Foreskin keratinocyte (primary cell): ENCODE measurements at places on chromosomes 12 and 14.
A peak's percentile ranks its signal among the peaks of the same experiment; 100 is the strongest.

- no peak for DNase-seq
These were observed 56.4 kb upstream of the RERGL start for GRCh38 chr12:18146363-18146762.

- DNase-seq: no peak
These were observed 16.7 kb downstream of the TRHDE start for GRCh38 chr12:72288911-72289310.

- DNase-seq: peak; percentile 25
These were observed 467 bp downstream of the KCNK13 start for GRCh38 chr14:90062127-90062794.

DNA sequence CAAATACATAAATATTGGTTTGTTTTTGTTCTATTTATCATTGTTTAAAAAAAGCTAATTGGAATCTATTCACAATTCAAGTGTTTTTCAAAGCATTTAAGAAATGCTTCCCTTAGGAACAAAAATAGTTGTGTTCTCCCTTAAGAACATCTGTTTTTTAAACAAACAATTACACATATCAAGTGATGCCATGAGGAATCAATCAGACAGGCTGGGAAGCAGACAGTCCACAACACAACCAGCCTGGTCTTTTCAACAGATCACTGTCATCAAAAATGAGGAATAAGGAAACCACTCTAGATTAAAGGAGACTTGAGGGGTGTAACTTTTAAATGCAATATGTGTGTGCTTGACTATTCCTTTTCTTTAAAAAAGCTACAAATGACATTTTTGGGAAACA, 25.5 kb downstream of the GALC start:
- DNase-seq: no peak

- no peak for DNase-seq
These were observed 2.2 kb downstream of the CRADD start for GRCh38 chr12:93679308-93679925.

- DNase-seq: no peak
These were observed 201.0 kb upstream of the RTL1 start for GRCh38 chr14:101104485-101104884.

DNA sequence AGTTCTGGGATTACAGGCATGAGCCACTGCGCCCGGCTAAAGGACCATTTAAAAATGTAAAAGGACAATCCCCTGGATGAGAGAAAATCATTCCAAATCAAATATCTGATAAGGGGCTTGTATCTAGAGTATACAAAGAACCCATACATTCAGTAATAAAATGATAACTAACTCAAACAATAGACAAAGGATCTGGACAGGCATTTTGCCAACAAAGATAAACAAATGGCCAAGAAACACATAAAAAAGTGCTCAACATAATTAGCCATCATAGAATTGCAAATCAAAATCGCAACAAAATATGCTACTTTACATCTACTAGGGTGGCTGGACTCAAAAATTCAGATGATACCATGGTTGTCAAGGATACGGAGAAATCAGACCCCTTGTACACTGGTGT, 8.5 kb upstream of the BICD1 start:
- DNase-seq: no peak

GRCh38 chr12:82904219-82904790, 217.6 kb downstream of the TMTC2 start:
- peak; percentile 19 for DNase-seq

DNA sequence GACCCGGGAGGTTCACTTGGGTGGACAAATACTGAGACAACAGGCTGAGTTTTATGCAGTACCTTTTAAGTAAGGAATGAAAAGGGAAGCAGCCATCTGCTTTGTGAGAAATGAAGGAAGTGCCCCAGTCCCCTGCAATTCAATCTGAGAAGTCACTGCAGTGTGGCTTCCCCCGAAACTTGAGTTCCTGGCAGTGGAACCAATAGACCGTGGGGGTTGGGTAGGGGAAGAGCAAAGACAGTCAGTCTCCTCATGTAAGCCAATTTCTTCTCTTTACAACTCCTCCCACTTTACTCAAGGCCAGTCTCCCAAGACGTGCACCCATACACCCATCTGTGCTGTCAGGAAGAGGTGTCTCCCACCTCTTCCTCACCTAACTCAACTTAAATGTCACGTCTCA, 206.5 kb downstream of the BCAT1 start:
- no peak for DNase-seq

DNA sequence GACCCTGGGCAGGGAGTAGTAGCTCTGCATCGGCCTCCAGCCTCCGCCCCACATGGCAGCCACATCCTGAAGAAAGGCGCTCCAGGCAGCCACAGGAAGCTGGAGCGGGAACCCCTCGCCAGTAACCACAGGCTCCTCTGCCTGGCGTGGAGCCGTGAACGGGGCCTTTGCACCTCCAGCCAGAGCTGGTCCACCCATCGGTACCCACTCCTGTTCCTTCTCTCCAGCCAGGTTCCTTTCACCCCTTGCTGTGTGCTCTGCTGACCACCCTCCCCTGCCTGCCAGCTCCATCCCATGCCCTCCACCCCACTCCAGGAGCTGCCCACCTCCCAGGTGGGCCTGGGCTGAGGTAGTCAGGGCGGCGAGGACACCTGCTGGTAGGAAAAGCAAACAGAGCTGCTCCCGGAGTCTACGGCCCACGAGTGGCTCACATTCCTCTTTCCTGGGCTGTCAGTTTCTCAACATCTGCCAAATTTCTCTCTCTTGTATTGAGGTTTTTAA, 2.7 kb downstream of the TGFB3 start:
- no peak for DNase-seq

- no peak for DNase-seq
These were observed 1.2 kb upstream of the AMIGO2 start for GRCh38 chr12:47080725-47081502.

GRCh38 chr12:271161-271560, 8.5 kb upstream of the SLC6A13 start:
- no peak for DNase-seq

DNA sequence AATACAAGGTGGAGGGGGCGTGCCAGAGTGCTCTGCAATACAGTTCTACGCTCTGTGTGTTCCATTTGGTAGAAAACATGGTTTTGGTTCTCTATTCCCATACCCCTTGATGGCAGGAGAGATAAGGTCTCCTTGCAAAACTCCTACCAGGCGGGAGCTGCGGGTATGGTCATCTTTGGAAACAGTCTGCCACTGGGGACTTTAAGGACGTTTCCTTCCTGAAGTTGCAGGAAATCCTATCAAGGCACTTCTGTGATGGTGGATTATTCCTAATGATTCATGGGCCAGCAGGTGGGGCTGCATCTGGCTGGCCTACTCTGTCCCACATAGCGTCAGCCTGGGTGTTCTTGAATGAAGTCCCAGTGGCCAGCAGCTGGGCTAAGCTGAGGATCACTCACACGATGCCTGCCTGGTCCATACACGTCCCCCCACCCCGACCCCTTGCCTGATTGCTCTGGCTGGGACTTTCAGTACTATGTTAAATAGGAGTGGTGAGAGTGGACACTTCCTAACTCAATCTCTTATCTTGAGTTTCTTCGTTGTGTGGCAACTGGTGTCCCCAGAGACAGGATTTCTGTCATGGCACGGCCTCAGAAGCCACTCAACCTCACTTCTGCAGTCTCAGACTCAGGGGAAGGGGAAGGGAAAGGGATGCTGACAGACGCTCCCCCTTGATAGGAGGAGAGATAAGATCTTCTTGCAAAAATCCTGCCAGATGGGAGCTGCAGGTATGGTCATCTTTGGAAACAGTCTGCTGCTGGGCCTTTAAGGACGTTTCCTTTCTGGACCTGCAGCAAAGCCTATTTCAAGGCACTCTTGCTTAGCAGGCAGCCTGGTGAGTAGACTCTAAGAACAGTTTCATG, 61.0 kb upstream of the FKBP4 start:
- no peak for DNase-seq

DNA sequence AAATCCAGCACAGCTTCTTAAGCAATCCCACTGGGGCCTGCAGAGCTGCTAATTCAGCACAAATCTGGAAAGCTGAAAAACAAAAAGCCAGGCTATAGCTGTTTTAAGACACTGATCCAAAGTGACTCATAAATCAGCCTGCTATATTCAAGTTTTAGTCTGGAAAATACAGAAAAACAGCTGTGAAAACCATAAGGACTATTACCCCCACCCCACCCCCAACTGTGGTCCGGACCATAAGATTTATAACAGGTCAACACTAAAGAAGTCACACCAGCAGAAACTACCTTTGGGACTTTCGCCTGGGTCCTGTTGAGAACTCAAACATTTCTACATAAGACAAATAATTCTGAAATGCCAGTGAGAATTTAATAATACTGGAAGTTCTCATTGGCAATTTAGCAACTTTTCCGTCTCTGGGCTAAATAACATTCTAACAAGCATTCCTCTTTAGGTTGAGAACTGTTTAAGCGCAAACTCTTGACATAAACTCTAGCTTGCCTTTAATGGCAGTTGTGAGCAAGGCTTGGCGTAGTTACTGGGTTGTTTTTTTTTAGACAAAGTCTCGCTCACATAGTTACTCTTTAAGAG, 3.3 kb downstream of the LRIG3 start:
- DNase-seq: peak; percentile 57

GRCh38 chr14:32329690-32330285, 690 bp downstream of the AKAP6 start:
- no peak for DNase-seq

DNA sequence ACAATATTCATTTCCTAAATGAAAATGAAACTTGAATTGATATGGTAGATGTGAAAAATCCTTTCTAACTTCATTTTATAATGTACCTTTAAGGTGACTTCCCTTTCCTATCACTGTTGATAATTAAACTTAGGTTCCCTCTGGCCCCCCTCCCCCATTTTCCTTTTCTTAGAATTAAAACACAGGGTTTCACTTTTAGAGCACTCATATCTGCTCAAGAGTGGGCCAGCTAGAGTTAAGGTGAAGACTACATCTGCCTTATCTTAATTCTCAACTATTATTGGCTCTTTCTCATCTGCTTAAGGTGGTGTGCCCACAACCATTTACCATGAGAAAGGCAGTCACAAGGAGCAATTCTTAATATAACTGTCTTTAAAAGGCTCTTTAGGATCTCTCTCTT, 49.7 kb downstream of the LIN52 start:
- DNase-seq: no peak

DNA sequence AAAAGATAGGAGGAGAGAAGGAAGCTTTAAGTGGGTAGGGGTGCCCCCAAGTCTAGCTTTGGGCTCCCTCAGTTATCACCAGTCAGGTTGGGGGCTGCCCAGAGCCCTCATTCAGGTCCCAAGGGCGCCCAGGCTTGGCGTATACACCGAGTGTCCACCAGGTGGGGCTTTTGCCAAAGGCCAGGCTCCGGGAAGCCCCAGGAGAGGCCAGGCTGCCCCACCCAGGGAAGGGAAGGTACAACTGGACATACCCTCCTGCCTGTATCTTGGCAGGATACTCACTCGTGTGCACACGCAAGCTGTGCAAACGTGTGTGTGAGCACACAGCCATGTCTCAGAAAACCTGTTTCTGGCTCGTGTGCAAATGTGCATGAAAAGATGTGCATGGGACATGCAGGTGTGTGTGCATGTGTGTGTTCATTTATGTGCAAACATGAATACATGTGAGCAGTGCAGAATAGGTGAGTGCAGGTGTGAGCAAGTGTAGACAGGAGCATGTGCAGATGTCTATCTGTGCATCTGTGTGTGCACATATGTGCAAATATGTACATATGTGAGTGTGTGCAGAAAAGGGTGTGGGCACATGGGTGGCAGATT, 103.9 kb upstream of the MYL2 start:
- peak; percentile 22 for DNase-seq

- DNase-seq: peak; percentile 58
These were observed 216.0 kb upstream of the EEA1 start for GRCh38 chr12:93145086-93145485.

GRCh38 chr14:104238424-104239184, 100.2 kb downstream of the KIF26A start:
- no peak for DNase-seq

DNA sequence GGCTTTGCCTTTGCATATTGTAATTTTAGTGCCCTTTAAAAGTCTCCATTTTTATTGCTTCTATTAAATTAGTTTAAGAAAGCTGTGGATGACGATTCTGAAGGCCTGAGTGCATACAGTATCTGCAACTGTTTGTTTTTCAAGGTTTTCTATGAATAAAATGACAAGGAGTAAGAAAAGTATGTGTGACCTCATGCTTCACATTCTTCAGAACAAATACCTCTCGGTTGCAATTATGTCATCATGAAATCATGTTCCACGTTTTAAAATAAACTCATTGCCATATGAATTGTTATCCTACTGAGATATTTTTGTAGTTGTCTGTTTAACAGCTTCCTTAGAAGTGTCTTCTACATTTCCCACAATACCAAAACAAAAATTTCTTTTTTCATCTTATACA, 374.6 kb downstream of the MDGA2 start:
- no peak for DNase-seq

DNA sequence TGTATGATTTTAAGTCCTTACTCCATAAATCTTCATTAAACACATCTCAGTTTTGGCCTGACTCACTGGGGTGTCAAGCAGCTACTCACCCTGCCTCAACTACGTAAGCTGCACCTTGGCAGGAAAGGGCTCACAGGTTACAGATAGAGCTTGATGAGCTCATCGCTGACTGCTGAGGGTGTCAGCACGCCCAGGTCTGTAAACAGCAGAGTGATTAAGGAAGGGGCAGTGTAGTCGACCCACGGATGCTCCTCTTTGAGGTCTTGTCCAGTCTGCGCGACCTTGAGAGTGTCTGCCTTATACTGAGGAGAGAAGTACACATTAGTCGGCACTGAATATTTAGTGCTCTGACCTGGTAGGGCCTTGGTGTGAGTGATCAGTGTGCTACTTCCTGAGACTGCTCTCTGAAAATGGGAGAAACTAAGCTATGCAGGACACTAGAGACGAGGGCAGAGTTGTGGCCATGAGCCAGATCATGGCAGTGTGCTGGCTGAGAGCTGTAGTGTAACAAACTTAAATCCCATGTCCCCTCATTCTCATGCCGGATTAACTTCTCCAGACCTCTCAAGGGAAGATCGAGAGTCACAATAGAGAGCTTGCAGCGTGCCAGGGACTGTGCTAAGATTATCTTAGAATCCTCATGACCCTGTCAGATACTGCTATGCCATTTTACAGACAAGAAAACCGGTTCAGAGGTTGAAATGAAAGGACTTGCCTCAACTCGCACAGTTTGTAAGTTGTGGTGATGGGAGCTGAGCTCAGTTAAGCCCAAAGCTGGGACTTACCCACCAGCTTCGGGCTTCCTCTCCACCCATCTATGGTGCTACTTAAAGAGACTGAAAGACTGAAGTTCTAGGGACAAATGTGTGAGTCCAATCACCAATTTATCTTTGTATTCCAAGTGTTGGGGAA, 11.6 kb downstream of the EIF2B1 start:
- peak; percentile 82 for DNase-seq

GRCh38 chr12:8564656-8565055, 24.0 kb upstream of the CLEC4E start:
- DNase-seq: no peak

DNA sequence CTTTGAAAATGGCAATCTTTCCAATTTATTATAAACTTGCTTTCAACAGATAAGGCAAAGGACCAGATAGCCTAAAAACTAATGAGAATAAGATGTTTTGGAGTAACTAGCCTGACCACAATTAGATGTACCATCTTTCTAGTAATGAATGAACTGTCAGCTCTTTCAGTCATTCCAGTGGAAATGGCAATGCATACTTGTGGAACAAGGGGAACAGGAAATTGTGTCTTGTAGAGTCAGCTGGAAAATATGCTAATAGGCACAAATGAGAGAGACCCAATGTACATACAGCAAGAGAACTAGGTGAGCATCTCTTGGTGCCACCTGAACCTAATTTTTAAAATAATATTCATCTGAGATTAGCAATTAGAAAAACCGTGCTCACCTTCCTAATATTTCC, 76.1 kb upstream of the GPHB5 start:
- no peak for DNase-seq

- no peak for DNase-seq
These were observed 163.1 kb downstream of the KLHL28 start for GRCh38 chr14:44798386-44799242.
